ENCODE measurements at places on chromosomes 2 and 18.

DNA sequence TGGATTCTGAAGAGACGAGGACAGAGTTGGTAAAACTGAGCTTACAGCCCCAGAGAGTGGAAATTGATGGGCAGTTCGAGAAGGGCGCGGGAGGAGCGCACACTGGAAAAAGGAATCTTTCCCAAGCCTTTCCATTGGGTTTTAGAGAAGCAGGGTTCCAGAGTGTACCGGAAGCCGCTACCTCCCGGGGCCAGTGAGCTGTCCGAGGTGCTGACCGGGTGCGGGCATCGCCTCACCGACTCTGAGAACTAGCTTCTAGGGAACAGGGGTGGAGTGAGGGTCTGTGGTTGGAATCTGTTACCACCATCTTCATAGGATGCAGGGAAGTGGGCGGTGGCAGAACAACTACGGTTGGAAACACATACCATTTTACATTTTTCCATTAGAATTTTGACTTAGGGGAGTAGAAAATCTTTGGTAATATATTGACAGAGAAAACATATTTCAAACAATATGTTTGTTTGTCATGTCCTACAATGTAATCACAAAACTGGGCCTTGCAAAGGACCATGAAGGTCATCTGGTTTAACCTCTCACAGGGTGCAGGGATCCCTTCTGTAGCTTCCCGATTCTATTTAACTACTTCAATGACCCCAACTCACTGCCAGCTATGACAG lies 724 bp downstream of the NMS start:
- no peak for DNase-seq

- no peak for DNase-seq
These were observed 15.7 kb downstream of the CCL20 start for GRCh38 chr2:227829337-227829736.

- DNase-seq: peak; percentile 68
These were observed 27.8 kb upstream of the GAREM2 start for GRCh38 chr2:26144953-26145680.

GRCh38 chr2:63484901-63485300 lies 103.4 kb downstream of the WDPCP start:
- no peak for DNase-seq

DNA sequence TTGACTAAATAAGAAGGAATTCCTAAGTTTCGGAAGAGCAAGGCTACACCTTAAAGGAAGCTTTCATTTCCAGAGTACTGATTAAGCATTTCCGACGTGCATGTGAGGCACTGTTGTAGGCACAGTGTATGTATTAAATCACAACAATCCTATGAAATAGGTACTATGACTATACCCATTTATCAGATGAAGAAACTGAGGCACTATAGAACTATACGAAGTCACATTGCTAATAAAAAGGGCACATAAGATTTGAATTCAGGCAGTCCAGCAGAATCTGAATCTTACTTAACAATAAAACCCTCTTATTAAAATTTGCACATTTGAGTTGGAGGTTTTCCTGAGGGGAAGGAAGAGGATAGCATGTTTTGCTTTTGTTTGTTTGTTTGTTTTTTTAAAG lies 243.5 kb upstream of the FANCL start:
- no peak for DNase-seq

DNA sequence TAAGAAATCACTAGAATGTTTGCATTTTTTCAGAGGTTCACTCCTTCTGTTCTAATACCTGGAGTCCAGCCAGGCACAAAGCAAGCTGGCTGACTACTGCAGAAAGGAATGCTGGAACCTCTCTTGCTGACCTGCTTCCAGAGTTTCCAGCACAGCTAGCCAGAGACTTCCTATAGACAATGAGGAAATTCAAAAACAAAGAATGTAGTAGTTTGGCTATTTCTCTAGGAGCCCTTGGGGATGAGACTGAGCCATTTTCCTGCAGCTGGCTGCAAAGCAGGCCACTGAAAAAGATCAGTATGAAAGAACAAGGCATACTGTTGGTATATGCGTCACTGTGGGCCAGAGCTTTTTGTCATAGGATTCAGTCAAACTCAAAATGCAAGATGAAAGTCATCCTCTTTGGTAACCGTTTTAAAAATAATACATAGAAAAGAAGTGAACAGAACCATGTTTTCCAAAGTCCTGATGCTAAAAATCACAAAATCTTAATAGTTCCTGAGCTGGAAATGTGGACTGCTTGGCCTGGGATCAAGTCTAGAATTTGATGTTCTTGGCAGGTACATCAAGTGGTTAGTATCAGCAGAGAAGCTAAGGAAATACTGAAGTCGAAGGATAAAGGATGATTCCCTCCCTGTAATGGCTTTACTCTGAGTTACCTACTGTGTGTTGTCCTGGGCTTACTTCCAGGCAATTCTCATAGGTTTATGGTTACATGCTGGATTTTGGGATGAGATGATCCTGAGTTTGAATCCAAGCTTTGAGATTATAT lies 9.0 kb upstream of the DSEL start:
- DNase-seq: no peak

DNA sequence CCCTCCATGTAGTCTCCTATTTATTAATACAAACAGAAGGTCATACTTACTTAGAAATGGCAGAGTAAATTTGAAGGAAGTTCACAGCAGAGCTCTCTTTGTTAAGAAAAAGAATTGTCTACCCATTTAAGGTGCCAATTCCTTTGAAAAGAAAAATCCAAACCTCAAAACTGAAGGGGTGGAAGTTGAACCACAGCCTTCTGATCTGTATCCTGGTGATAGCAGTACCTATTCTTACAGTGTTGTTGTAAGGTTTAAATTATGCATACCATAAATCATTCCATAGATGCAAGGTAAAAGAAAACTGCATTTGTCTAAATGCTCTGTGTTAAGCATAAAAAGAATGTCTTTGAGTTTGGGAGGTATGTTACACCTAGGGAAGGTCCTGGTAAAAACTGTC lies 47.6 kb downstream of the COBLL1 start:
- no peak for DNase-seq

DNA sequence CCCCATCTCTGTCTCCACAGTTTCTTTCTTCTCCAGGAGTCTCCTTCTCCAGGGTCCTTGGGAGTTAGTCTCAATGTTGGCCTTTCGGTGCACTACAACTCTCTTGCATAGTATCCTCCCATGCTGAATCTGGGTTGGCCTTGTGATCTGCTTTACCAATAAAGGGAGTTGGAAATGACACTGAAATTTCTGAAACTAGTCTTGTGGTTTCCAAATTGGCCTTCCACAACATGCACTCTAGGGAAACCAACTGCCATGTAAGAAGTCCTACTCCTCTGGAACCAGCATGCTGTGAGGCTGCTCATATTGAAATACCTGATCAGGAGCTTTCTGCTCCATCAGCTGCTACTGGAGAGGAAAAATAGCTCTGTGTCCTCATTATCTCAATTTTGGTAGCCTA lies 9.9 kb upstream of the ABHD3 start:
- no peak for DNase-seq

- peak; percentile 43 for DNase-seq
These were observed 4.7 kb downstream of the NRP2 start for GRCh38 chr2:205686783-205687640.

DNA sequence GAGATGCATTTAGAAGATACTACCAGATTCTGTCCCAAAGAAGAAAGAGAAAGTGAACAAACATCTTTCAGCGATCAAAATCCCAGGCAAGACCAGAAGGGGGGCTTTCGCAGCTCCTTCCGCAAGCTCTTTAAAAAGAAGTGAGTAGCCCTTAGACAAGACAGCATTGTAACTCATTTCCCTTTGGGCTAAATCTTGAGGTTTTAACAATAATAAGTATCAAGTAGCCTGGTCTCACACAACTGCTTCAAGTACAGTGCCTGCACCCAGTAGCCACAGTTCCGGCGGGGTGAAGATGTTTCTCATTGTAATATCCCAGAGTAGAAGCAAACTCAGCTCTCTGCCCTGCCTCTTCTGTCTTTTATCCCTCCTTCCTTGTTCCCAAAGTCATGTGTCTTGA lies 76.3 kb downstream of the ARHGEF33 start:
- DNase-seq: no peak

DNA sequence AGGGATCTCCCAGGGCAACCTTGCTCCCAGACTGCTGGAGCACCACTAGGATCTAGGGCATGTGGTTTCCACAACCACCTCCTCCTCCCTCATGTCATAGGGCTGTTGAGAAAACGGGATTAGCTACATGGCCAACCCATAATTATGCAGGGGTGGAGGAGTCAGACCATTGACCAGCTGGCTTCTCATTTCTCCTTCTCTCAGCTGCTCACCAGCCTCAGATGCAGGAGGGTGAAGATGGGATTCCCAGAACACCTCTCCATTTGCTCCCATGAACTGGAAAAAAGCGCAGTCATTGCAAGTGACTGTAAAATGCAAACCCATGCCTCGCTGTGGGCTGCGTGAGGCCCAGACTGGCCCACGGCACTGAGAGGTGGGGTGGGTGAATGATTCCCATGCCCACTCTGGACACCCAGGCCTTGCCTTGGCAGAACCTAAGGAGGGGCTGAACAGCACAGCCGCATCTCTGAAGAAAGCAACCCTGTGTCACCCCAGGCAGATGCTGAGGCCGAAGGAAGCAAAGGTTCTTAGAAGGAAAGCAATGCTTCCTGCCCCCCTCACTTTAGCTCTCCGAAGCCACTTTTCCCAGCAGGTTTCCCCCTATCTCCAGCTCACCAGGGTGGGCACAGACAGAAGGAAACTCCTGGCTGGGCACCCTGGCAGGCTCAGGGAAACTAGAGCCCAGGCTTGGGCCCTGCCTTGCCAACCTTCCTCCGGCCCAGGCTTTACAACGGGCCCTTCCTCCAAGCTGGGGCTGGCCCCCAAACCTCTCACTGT lies 69.6 kb upstream of the RTN4 start:
- no peak for DNase-seq

- DNase-seq: no peak
These were observed 87.2 kb upstream of the POU3F3 start for GRCh38 chr2:104766683-104767082.

DNA sequence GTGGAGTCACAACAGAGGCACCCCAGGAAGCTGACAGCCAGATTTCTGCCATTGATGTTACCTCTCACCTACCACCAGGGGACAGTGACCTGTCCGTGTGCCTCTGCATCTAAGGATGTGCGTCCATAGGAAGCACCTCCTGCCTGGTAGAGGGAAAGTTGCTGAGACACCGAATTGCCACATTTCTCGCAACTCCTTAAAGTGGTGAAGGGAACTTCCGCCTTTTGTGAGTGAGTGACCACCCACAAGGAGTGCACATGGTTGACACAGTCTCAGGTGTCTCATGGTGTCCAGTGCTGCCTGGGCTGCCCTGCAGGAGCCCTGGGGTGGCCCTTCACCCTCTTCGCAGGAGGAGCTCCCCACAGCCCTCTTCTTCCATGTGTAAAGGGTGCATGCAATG lies 201.8 kb downstream of the GBX2 start:
- no peak for DNase-seq

- DNase-seq: no peak
These were observed 23.2 kb downstream of the MC2R start for GRCh38 chr18:13892098-13892497.

DNA sequence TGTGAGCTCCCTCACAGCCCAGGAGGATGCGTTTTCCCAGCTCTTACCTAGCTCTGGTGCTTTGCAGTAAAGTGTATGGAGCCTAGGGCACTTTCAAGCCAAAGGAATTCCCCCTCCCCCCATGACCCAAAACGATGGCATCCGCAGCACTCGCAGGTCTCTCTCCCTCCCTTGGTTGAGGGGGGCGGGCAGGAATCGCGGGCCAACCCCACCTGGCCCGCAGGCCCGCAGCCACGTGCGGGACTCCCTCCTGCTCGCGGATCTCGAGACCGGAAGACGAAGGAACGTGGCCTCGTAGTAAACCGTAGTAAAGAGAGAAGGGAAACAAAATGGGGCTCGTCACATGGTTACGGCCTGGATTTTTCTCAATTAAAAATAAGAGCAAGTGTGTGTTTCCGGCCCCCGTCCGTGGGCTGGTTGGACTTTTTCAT lies 8.5 kb downstream of the IRS1 start:
- DNase-seq: peak; percentile 73

DNA sequence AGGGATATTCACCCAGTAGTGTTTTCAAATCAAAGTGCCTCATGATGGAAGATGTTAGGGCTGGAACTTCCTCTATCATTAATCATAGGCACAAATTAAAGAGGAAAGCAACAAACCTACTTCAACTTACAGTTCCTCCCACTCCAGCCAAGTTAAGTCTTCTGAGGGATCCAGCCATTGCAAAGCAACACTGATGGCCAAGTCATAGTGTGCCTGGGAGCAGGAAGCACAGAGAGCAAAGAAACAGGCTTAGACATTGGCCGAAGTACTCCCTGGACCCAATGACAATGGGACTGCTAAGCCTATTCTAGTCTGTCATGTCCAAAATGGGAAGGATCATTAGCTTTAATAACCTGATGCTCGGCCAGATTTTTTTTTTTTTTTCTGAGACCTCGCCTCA lies 7.0 kb downstream of the C2orf80 start:
- DNase-seq: no peak

DNA sequence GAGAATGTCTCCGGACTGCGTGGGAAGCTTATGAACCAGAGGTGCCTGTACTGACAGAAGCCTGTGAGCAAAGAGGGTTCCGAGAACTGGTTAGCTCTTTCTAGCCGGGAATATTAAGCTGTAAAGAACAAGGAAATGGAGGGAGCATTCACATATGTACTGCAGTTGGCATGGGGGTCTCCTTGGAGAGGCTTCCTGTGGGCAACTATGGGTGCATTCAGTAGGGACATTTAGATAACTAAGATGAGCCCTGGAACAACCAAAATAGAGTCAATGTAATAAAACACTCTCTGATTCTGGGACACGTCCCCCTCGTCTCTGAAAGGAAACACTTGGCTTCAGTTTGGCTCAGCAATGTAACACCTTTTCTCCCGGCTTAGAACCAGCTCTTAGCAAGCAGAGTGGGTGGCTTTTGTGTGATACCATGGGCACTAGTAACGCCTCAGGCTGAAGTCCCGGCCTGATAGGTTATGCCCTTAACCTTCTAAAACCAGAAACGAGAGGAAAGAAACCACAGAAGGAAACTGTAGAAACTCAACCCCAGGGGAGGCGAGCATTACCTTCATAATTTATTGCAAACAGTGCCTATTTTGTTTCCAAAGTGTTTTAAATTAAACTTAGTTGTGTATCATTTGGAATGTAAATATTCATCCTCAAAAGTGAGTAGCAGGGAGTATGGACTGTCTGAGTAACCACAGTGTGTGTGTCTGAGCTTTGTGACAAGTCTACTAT lies 48.8 kb upstream of the LPIN2 start:
- no peak for DNase-seq

GRCh38 chr2:74020702-74021406 lies 36.1 kb downstream of the TET3 start:
- DNase-seq: peak; percentile 78

DNA sequence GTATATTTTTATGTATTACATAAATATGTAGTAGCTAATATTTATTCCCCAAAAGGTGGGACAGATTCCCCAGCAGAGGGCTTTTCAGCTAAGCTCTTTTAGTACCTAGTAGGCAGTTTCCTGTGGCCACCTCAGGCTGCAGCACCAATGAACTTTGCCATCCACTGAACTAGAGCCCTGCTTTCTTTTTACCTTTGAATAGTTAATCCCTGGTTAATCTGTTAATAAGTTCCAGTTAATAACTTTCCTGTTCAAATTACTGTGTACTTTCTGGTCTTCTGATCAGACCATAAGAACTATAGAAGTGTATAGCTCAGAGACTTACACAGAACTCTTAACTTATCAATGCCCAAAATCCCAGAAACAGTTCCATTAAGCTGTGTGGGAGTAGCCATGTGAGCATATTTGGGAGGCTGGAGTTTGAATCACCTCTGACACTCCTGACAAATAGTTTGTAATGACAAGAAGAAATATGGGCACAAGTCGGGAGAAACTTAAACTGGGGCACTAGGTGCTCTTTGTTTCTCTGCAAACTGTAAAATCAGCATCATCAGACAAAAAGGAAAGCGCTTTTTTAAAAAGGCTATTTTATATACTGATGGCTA lies 40.0 kb downstream of the ASXL2 start:
- DNase-seq: no peak

GRCh38 chr2:113977660-113978523 lies 88.0 kb downstream of the ACTR3 start:
- peak; percentile 93 for DNase-seq
